Stimulated activated CD8-positive, alpha-beta memory T cell treated with anti-CD3 and anti-CD28 coated beads, Interleukin-7, amount 100 ng/mL, for 4 hours (primary cell): ENCODE measurements at places on chromosomes 5 and 9.

GRCh38 chr9:132858751-132859150, 19.3 kb downstream of the AK8 start:
- no peak for DNase-seq

DNA sequence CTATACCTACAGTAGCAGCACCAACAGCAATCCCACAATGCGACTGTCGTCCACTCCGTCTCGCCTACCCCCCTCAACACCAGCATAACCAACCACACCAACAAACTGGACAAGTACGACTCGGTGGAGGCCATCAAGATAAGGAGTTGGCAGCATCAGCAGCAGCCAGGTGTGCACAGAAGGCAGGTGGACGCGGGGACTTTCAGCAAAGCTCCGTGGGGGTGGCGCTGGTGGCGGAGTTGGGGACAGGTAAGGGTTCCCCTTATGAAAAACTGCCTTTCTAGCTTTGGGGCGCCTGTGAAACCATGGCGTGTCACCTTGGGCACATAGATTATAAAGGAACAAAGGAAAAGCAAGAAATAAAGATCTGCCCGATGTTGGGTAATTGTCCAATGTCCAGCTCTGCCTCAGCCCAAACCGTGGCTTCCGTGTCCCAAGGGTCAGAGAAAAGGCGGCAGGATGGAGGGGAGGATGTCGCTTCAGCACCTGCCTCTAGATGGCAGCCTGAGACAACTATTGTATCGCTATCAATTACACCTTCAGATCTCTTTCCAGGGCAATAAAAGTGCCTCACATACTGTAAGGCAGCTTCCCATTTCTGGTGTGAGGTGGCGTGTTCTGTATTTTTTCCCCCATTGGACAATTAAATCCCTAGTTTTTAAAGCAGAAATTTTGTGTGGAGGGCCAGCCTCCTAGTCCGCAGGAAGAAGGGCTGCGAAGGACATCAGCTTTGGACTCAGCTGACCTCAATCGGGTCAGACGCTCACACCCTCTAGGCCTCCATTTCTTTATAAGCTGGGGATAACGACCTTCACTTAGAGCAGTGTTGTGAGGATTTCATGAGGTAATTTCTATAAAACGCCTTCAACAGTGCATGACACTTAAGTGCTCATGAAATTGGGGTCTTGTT, 58.8 kb downstream of the MTRR start:
- DNase-seq = no peak

- no peak for DNase-seq
Observed at GRCh38 chr5:151571270-151572173, 19.6 kb downstream of the FAT2 start.

DNA sequence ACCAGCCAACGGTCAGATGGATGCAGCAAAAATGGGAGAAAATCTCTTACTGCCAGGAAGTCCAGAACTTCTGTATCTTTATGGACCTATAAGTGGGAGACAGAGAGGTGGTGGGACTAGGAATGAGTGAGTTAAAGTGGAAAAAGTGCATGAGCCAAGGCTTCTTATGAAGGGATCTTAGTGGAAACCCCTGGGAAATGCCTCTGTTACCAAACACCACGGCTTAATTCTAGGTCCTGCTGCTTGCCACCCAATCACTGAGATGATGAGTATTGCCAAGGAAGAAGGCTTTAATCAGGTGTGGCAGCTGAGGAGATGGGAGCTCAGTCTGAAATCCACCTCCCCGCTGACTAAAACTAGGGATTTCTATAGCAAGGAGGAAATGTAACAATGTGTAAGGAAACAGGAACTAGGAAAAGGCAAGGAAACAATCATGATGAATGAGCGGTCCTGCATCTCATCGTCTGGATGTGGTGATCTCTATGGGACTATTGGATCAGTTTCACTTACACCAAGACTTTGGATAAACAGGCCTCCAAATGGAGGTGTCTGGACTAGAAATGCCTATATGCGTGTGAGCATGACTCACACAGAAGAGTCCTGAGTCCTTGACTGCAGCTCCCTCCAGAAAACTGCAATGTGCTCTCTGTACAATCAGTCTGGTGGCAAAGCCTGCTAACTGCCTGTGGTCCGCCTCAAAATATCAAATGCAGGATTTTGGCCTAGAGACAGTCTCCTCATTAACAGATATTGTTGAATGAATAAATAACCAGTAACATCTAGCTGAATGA, 98.2 kb upstream of the PRR16 start:
- no peak for DNase-seq

DNA sequence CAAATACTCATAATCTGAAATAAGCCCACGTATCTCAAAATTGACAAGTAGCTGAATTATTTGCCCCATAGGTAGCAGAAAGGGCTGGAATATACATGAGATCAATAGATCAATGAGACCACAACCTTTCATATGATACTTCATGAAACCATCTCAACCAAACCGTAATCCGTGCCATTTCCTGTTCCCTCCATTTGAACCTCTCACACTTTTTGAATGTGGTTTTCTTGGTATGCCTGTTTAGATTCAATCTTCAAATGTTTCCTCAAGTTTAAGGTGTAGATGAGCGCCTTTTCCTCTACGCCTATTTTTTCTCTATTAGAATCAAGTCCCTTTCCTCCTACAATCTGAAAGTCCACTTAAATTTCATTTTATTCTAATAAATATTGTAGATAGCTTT, 805.5 kb downstream of the EFNA5 start:
- DNase-seq = no peak
